ENCODE measurements at places on chromosomes 3 and 15. TPM values are rescaled to one million over a fixed set of nuclear protein-coding genes. Genes with fewer than 3 reads are reported as not detected.

GRCh38 chr15:25403771-25404170 is 35.1 kb downstream of the UBE3A start:
- no peak for DNase-seq

PIK3CA gene
- 35.9 TPM for total RNA-seq

- DNase-seq = no peak
Measured at GRCh38 chr3:152664766-152665165, 170.2 kb upstream of the P2RY1 start.

GRCh38 chr3:142613491-142613890 is 17.3 kb downstream of the PLS1 start:
- no peak for DNase-seq

DNA sequence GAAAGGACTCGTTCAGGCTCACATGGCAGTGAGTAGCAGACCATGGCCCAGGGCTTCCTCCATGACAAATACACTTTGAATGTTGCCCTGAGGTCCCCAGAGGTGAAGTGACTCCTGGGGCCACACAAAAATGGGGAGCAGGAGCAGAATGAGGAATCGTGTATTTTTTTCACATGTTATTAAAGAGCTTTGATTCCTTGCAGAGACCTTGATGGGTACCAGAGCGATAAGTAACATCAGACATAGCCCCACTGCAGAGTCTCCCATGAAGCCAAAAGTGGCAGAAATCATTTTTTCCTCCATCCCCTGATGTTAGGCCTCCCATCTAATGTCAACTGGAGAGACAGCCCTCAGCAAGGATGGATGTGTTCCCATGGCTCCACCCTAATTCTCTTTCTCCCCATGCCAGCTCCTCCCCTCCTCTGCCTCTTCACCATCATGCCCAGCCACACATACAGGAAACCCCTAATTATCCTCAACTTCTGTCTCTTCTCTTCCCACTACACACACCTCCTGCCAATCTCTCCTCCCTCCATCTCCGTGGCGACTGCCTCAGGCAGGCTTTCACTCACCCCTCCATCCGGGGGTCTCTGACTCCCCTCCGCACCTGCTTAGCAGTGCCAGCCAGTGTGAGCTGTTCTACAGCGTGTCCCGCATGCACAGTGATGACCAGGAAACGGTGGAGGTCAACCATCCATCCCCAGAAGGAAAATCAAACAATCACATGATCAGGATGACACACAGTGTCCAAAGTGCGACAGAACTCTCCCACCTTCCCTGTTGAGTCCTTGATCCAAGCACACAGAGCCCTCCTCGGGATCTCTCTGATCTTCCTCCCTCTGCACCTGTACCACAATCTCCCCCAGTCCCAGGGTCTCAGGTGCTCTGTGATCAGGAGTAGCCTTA is 7.1 kb upstream of the SSUH2 start:
- no peak for DNase-seq

CAMP gene
- 18.3 TPM for total RNA-seq

Data from skin of body (tissue), 3 donors.